Activated T-cell treated with anti-CD3 and anti-CD28 coated beads, Interleukin-2, amount 50 U/mL, for 72 hours (primary cell): ENCODE measurements at places on chromosomes 5 and 9. TPM values are rescaled to one million over a fixed set of nuclear protein-coding genes. Genes with fewer than 3 reads are reported as not detected.

- no peak for DNase-seq
These were observed 11.4 kb downstream of the ACTL7B start for GRCh38 chr9:108844391-108844790.

Gene C9orf50
- 0.31 TPM for total RNA-seq

Gene OMD
- not detected for total RNA-seq

Gene GOLGA1
- total RNA-seq, result 24.0 TPM

Gene MYOZ3
- 0.16 TPM for total RNA-seq

DNA sequence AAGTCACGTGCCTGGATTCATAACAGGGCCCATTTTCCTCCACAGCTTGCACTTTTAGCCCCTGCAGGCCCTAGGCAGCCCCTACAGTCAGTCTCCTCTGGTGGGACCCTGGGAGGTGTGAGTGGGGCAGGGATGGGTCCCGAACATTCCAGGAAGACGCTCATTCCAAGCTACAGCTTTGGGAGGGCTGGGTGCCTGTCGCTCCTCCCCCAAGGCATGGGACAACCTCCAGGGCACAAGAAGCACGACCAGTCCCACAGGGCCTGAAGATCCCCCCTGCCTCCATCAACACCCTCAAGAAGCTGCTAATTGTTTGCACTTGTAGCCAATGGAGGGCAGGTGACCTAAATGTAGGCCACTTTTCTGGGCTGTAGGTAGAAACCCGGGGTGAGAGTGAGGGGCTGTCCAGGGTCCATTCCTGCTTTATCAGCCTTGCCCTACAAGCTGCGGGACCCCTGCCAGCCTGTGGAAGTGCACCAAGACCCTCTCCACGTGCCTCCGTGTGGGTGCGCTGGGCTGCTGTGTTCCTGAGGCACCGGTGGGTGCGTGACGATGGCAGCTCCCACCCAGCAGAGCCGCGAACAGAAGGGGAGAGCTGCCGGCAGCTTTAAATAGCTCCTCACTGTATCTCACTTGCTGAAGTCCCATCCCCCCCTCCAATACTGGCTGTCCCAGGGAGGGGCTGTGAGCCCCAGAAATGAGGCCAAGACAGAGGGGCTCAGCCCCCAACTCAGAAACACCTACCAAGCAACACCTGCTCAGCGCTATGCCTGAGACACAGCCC lies 91.9 kb upstream of the ARAP3 start:
- DNase-seq, result no peak

Gene ATP10B
- total RNA-seq, result not detected

Gene FBXO10
- total RNA-seq, result 5.2 TPM

GRCh38 chr5:159362220-159362619 lies 31.9 kb upstream of the IL12B start:
- DNase-seq, result no peak

- no peak for DNase-seq
These were observed 5.6 kb downstream of the IFNA14 start for GRCh38 chr9:21234153-21234687.

GRCh38 chr9:134171316-134172197 lies 7.2 kb upstream of the RNU6ATAC start:
- DNase-seq, result no peak

- no peak for DNase-seq
These were observed 331.2 kb downstream of the NR2F1-AS1 start for GRCh38 chr5:93249651-93250289.

- DNase-seq, result no peak
These were observed 15.6 kb upstream of the CLK4 start for GRCh38 chr5:178642351-178642909.

GRCh38 chr5:132526290-132526973 lies 16.9 kb downstream of the IL5 start:
- peak; percentile 73 for DNase-seq

Gene LCN9
- not detected for total RNA-seq

GRCh38 chr5:171312129-171312974 lies 3.3 kb downstream of the TLX3 start:
- DNase-seq, result peak; percentile 13

DNA sequence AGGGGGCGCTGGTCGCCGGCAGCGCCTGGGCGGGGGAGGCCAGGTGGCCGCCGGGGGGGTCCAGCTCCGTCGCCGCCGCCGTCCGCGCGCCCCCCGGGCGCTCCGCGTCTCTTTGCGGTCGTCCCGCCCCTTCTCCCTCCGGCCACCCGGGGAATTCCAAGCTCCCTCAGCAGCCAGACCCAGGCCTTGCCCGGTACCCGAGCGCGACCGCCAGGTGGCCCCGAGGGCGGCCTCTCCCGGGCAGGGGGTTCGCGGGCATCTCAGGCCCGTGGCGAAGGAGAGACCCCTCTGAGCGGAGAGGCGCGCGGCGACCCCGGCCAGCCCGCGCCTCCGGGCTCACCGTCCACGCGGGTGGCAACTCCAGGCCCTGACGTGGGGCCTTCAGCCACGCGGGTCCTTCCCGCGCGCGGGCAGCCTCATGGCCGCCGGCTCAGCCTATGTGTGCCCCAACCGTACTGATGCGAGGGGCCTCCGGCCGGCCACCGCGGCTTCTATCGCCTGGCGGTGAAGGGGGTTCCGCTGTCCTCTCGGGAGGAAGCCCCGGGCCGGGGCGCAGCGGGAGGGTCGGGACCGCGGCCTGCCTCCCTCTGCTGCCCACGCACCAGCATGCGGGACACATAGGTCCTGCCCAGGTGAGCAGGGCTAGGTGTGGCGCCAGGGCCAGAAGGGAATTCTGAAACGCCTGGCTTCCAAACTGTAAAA lies 529 bp upstream of the NRARP start:
- no peak for DNase-seq

DNA sequence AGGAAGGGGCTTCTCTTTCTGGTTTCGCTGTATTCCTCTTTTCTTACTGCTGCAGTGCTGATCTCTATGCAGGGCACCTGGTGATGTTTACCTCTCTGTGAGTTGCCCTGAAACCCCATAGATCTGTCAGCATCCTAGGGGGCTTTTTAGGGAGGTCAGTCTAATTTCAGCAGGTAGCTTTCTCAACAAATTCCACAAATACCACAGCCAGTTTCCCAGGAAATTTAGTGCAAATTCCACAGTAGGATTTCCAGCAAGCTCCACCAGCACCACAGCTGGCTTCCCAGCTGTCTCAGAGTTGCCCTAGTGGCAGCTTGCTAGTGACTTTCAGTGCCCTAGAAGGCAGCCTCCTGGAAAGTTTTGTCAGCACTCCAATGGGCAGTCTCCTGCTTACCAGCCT lies 379.1 kb upstream of the SMC2 start:
- no peak for DNase-seq

Gene PPP2R2B
- total RNA-seq, result 0.70 TPM

Gene PHF24
- total RNA-seq, result 1.1 TPM

- no peak for DNase-seq
These were observed 148.1 kb upstream of the DMRT1 start for GRCh38 chr9:693201-694091.

- no peak for DNase-seq
These were observed 56.5 kb downstream of the AMBP start for GRCh38 chr9:114021578-114021977.

Gene PCDHGB1
- total RNA-seq, result not detected

Gene FAM153A
- 58.1 TPM for total RNA-seq

Gene SUB1
- 362 TPM for total RNA-seq

GRCh38 chr5:171813813-171814490 lies 28.3 kb downstream of the SMIM23 start:
- no peak for DNase-seq

GRCh38 chr9:114155995-114156656 lies 789 bp downstream of the COL27A1 start:
- DNase-seq, result peak; percentile 34

GRCh38 chr5:68353605-68354004 lies 138.0 kb downstream of the PIK3R1 start:
- DNase-seq, result no peak

- DNase-seq, result peak; percentile 78
These were observed 137.6 kb downstream of the SUSD1 start for GRCh38 chr9:112037281-112038016.

DNA sequence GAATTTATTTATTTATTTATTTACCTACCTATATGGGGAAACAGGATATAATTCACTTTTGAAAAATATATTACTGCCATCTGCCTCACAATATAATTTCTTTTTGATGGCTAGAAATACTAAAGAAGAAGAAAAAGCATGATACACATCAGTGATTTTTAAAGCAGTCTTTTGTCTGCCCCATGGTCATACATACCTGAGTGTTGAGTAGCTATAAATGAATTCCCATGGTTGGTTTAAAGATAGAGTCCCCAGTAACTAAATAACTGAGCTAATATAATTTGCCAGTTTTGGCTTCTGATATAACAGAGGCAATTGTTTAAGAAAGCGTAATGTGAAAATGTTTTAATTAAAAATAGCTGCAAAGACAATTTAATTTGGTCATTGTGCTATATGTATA lies 447.8 kb downstream of the PDE4D start:
- no peak for DNase-seq

GRCh38 chr5:74174366-74174765 lies 466.2 kb downstream of the ENC1 start:
- no peak for DNase-seq

DNA sequence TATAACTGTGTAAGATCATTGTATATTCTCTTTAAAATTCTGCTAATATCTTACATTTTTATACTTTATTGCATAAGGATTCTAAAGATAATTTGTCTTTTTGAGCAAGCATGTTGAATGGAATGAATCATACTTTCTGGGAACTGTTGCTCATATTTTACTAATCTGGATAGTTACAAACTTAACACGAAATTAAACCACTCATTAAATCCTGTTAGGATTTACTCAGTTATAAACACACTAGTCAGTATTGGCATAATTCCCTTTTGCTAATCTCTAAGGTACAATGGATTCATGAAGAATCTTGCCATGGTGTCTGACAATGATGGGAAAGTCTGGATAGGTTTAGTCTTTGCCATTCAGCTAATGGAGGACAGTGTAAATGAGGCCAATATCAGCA lies 338.1 kb upstream of the SMC2 start:
- DNase-seq, result no peak

GRCh38 chr5:173944511-173944910 lies 44.5 kb upstream of the C5orf47 start:
- DNase-seq, result no peak

- DNase-seq, result no peak
These were observed 345.6 kb downstream of the PRELID2 start for GRCh38 chr5:145489516-145489915.

DNA sequence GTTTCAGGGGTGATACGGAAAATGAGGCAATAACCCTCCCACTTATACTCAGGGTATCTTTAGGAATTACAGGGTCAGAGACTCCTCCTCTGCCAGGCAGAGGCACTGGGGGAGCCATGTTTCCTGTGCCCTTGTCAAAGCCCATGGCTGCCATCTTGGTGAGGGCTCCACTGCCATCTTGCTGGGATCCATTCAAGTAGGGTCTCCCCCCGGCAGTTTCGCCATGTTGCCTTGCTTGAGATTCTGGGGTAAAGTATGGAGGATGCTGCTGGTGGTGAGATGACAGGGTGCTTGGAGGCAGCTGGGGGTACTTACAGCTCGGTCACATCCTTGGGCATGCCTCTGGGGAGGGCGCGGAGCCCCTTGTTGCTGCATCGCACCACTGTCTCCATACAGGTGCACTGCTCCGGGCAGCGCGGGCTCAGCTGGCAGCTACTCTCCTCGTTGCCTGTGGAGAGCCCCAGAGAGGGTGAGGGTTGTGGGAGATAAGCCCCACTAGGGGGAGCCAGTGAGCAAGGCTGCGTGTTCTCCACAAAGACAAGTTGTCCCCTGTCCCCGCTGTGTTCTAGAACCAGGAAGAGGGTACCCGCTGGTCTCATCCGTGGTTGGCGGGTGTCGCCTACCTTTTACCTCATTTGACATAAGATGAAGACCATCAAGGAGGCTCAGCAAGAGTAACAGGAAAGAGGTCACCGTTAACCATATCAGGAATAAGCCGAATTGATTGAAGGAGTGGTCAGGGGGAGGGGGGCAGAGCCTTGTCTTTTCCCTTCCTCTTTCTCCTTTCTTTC lies 169.0 kb upstream of the PANK3 start:
- DNase-seq, result peak; percentile 66

DNA sequence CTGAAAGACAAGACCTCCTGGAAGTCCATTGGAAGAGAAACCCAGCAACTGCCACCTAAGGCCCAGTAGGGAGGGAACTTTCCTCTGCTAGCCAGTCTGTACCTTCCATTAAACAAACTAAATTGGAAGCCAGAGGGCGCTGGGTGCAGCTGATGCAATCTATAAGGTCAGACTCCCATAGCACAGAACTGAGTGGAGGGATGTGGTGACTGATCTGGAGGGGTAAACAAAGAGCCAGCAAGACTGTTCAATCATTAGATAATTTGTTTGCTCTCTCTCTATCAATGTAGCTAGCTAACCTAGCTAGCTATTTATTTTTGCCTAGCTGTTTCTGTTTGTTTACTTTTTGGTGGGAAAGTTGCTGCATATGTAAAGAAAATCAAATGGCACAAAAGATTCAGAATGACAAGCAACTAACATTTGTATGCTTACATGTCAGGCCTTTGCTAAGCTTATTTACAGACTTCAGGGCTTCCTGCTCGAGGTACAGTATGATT lies 291.8 kb upstream of the DAB2 start:
- DNase-seq, result peak; percentile 39

Gene CDKN2B
- total RNA-seq, result 1.3 TPM
